EH (cell line): ENCODE measurements at places on chromosomes 11 and 22.

DNA sequence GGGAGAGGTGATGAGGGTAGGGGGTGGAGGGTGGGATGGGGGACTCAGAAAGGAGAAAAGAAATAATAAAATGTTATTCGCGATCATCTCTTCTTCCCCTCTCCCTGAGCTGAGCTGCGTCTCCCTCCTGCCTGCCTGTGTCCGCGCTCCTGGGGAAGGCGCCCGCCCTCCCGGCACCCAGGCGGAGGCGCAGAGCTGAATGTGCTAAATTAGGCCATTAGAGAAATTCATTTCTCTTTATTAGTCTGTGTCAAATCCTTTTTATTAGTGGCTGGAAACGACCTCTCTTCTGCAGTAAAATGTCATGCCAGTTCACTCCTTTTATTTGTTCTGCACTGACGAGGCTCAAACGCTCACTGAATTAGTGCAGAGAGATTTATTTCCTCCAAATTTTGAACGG, 116.1 kb downstream of the FEZ1 start:
- no peak for DNase-seq

DNA sequence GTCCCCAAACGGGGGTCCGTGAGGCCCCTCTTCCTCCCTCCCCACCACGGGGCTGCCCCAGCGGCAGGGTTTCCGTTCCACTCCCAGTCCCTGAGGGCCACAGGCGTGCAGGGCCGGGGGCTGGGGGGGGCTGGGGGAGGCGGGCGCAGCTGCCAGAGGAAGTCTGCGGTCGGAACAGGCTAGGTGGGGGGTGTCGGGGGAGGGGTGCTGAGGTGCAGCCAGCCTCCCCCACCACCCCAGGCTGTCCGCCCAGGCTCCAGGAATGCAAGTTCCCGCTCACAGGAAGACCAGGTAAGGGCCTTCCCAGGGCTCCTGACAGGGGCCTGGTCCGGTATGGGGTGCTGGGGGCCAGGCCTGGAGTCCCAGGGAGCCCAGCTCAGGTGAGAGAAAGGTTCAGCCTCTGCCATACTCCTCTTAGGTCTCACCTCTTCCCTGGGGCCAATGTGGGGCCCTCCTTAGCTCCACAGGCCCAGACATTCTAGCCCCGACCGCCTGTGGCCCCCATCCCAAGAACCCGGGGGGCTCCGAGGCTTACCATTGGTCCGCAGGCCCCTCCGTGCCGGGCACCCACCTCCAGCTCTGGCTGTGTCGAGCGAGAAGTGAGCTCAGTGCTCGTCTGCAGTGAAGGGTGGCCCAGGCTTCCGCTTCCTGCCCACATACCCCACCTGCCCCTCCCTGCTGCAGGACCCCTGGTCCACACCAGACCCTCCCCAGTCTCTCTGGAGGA, at the start of gene PTPRCAP:
TSS of gene PTPRCAP (minus strand) at position 601 of the 727 bp plus-strand sequence. CDS start at position 538, 63 bp downstream.
- DNase-seq, result no peak

- no peak for DNase-seq
Measured at GRCh38 chr11:6283453-6284023, 23.9 kb downstream of the CCKBR start.

DNA sequence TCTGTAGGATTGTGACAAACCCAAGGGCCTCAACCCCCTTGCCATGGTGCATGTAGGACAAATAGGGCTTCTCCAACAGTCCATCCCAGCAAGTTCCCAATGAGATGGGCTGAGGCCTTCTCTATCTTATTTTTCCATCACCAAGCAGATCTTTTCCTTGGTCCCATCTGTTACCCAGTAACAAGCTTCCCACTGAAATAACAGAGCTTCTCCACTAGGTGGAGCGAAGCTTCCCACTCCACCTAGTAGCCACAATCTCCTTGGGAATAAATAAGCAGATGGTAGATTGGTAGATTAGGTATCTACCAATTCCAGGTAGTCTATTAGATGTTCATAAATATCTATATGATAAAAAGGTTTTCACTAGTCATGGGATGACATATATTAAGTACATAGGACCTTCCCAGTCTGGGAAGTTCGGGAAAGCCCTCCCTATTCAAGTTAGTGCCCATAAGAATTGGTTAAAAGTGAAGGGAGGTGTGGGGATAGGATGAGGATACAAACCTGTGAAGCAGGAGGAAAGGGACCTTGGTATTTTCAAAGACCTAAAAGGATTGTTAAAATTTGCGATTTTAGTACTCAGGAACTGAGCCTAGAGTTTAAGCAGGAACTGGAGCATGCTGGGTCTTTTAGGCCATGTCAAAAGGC, 5.9 kb upstream of the OR52L1 start:
- DNase-seq, result peak; percentile 13

DNA sequence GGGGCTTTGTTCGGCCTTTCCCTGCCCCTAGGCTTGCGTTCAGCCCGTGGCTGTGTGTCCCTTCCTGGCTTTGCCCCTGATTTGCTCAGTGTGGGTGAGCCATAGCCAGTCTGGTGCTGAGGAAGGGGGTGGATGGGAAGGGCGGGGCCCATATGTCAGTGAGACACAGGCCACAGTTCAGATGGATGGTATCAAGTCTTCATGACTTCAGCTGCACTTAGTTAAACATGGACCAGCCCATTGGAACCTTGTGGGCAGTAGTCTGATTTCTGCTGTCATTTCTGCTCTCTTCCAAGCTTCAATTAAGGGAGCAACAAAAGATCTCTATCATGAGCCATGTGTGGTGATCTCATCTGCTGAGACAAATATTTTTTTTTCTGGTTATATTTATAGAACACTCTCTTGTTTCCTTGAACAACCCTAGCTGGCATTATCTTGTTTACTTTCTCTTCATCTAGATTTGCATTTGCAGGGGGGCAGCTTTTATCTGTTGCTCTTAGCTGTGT, 21.6 kb upstream of the PEX26 start:
- peak; percentile 93 for DNase-seq

DNA sequence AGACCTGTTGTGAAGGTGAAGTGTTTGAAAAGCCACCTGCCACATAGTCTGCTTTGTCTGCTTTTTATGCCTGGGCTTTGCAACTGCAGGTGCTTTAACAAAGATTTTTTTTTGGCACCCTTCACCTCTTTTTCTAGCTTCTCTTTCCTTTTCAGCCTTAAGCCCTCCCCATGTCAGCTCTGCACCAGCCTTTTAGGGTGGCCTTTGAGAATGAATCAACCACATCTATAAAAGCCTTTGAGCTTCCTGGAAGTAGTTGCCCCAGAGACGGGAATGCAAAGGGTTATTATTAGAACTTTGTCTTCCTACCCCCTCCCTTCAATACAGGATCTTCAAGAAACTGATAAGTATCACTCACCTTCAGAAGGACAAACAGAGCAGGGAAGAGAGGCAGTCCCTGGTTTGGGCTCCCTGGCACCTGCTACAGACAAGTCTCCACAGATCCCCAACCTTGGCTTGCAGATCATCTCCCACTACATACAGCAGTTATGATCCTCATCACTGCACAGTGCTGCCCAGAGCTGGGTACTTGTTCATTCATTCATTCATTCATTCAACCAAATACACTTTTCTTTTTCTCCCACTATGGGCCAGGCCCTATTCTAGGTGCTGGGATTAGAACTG, 8.0 kb downstream of the PVALB start:
- no peak for DNase-seq

- peak; percentile 64 for DNase-seq
Measured at GRCh38 chr11:7577291-7578190, 63.7 kb downstream of the PPFIBP2 start.

DNA sequence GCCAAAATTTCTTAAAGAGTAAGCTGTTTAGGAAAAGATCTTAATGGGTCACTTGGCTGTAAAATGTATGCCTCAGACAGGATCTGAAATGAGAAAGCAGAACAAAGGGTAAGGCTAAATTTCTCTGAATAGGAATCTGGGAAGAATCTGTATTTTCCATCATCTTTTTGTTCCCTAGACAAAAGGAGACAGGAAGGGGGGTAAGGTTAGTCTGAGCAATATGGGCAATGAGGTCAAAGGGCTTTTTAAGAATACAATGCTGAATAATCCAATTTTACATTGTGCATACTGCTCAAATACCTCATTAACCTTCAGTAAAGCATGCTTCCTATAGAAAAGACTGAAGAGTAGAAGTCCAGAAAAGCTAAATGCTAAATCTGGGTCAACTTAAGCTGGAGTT, 34.6 kb downstream of the CLDN25 start:
- no peak for DNase-seq

DNA sequence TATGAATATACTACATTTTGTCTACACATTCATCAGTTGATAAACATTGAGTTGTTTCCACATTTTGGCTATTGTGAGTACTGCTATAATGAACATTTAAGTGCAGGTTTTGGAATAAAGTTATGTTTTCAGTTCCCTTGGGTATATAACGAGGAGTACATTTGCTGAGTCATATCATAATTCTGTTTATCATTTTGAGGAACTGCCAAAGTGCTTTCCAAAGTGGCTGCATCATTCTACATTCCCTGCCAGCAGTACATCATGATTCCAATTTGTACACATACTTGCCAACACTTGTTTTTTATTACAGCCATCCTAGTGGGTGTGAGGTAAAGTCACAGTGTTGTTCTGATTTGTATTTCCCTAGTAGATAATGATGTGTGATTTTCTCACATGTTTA, 1458.6 kb upstream of the TENM4 start:
- DNase-seq, result no peak

DNA sequence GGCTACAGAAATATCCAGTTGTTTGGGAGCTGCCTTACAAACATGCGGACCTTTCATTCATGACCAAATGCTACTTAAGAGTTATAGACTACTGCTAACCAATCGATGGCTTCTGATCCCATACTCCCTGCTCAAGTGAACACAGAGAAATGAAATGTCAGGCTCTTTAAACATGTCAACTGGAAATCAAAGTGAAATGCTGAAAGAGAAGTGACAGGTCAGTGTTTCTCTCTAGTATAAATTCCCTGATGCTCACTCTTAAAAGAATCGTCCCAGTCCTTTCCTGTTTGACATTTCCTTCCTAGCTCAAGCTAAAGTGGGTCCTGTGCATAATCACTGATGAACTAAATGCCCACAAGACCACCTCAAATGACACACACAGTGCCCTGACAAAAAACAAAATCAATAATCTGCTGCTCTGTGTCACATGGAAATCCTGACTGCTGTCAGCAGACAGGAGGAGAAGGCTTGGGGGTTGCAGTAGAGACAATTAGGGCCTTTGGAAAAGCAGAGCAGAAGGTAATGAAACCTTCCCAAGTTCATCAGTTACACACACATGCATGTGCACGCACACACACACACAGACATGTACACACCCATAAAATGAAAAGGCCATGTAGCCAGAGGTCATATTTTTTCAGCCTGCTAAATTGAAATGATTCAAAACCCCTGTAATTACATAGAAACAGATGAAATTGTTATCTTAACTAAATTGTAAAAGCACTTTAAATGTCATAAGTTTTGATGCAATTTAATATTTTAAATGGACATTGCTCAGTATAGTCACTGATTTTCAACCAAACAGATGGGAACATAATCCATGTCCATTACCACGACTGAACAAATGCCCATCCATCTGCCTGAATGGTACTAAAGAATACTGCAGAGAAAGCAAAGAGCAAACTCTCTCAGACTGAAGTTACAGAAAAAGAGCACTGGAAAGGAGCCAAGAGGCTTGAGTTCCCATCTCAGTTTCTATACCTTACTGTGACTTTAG, 330.7 kb downstream of the TTC28 start:
- DNase-seq, result no peak

DNA sequence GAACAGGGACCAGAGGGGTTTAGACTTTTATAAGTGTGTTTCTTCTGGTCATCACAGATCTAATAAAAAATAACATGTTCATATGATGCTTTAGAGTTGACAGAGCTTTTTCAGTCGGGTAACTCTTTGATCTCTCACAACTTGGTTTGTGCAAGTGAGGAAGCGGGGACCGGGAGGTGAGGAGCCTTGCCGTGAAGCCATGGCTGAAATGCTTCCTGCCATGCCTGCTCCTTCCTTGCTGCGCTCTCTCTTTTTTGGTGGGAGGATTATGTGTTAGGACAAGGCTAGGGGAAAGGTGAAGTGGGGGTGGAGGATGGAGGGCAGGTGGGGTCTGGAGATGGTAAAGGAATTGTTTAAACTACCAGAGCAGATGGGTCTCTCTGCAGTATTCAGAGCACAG, 23.8 kb downstream of the TEAD1 start:
- DNase-seq, result no peak

GRCh38 chr11:34198523-34198922, 93.1 kb downstream of the NAT10 start:
- DNase-seq, result peak; percentile 13

GRCh38 chr11:64296830-64297698, 3.1 kb upstream of the CATSPERZ start:
- DNase-seq, result no peak

- no peak for DNase-seq
Measured at GRCh38 chr11:116144387-116144958, 628.3 kb downstream of the BUD13 start.

DNA sequence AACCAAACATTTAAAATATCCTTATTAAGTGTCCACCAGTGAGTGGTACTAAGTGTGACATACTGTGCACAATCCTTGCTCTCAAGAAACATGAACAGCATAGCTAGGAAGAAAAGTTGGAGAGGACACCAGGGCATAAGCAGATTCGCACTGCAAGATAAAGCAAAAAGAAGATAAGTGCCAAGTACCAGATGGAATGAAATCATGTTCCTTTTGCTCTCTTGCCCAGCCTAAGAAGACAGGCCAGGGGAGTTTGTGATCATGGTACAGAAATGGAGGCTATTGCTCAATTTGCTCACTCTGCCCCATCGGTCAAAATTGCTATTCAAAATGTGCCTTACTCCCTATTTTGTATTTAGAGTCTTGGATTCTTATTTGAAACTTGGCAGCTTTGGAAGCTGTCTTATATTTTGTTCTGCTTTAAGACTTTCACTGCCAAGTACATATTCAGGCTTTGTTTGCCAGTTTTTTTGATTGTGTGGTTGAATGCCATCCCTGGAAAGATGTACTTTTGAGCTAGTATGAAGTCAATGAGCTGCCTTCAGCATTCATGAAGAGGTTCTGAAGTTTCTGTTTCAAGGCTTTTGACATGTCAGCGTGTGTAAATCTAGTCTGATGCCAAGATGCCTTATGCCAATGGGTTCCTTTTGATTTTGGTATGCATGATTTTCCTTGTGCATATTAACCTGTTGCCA, 90.3 kb downstream of the PAX6 start:
- DNase-seq, result no peak

GRCh38 chr11:2301631-2302305, at the start of the genes C11orf21 and TSPAN32:
TSS of gene C11orf21 (minus strand) at chr11:2301918. CDS start at chr11:2301808, 110 bp downstream.
TSS of gene TSPAN32 (plus strand) at chr11:2302013. CDS start at chr11:2302150, 137 bp downstream.
- DNase-seq, result peak; percentile 18

GRCh38 chr11:48020092-48020755, 39.9 kb downstream of the PTPRJ start:
- no peak for DNase-seq

DNA sequence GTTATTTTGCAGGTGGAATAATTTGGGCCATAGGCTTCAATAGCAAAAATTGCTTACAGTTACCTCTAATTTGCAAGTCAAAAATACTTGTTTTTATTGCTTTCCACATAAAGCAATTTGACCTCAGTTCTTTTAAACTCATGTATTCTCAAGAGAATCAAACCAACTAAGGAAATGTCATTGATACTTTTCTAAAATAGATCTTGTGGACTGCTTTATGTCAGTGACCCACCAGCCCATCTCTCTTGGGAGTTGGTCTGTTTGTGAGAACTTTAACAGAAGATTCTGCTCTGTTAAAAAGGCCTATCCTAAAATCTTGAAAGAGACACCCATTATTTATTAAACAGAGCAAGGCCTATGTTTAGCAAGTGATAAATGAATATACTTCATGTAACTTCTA, 75.2 kb downstream of the DDIAS start:
- no peak for DNase-seq
